ENCODE measurements at places on chromosomes 16 and 17. TPM values are rescaled to one million over a fixed set of nuclear protein-coding genes. Genes with fewer than 3 reads are reported as not detected.
A peak's percentile ranks its signal among the peaks of the same experiment; 100 is the strongest.

Gene KRT28
- not detected for total RNA-seq

Gene TCAP
- total RNA-seq, result 1.4 TPM

Gene PRSS27
- total RNA-seq, result 2.2 TPM

Gene ZNF597
- total RNA-seq, result 2.6 TPM

Gene SLC5A11
- total RNA-seq, result 0.36 TPM

GRCh38 chr17:6927290-6928126 lies 68.3 kb upstream of the ALOX12 start:
- no peak for DNase-seq

- DNase-seq, result no peak
These were observed 102.6 kb upstream of the ZNF750 start for GRCh38 chr17:82942166-82943130.

GRCh38 chr17:3990386-3991127 lies 26.3 kb upstream of the ATP2A3 start:
- no peak for DNase-seq

DNA sequence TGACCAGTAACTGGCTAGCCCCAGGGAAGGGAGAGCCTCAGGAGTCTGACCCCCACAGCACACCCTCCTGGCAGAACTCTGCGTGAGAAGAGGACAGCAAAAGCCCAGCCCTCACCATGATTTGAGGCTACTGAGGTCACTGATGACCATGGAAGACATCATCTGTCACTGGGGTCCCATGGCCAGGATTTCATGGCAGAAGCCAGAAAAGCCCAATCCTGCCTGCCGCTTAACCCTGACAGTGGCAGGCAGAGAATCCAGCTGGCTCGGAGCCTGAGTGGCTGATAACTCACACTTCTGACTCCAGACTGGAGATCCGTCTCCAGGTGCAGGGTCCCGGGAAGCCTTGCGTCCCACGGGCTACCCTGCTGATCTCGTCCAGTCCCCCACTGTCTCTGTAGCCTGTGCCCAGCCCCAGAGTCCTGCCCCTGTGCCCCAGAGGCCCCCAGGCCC lies 17.5 kb downstream of the GRIN2C start:
- DNase-seq, result no peak

DNA sequence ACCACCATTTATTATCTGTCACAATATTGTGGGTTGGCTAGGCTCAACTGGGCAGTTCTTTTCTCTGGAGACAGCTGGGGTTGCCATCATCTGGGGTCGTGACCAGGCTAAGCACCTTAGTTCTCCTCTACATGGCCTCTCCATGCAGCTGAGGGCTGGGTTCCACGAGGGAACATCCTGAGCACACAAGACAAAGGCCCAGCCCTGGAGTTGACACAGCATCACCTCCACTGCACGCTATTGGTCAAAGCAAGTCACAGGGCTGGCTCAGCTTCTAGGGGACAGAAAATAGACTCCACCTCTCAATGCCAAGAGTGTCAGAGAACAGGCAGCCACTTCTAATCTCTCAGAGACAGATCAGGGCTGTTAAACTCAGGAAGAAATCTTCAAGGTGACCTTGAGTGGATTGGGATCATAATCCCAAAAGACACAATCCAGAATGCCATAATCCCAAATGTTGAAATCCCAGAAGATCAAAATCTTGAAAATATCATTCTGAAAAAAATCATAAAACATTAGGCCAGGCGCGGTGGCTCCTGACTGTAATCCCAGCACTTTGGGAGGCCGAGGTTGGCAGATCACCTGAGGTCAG lies 13.0 kb upstream of the USP10 start:
- no peak for DNase-seq

- no peak for DNase-seq
These were observed 22.8 kb downstream of the KSR1 start for GRCh38 chr17:27478901-27479538.

- DNase-seq, result peak; percentile 19
These were observed 506.1 kb downstream of the CDH11 start for GRCh38 chr16:64615630-64616280.

- no peak for DNase-seq
These were observed 449.0 kb upstream of the CDH5 start for GRCh38 chr16:65917466-65917865.

GRCh38 chr17:69404399-69404798 lies 10.1 kb upstream of the MAP2K6 start:
- no peak for DNase-seq

DNA sequence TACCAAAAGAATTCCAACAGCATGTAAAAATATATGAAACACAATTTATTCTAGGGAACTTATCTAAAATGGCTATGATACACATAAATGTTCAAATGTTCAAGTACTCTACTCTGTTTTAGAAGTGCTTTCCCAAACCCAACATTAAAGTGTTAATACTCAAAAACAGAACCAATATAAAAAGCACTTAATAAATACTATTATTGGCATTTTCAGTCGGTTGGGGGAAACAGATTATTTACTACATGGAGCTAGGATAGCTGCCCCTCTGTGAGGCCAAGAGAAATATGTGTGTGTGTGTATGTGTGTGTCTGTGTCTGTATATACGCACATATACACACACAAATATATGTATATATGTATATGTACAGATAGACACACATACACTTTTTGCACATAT lies 32.1 kb upstream of the BRIP1 start:
- no peak for DNase-seq

GRCh38 chr16:50603206-50604064 lies 55.2 kb downstream of the NKD1 start:
- no peak for DNase-seq

- DNase-seq, result no peak
These were observed 63.6 kb downstream of the VMP1 start for GRCh38 chr17:59771093-59771492.

- no peak for DNase-seq
These were observed 40.2 kb downstream of the CNOT1 start for GRCh38 chr16:58589326-58589905.
